ENCODE measurements at places on chromosomes 7 and 10. TPM values are rescaled to one million over a fixed set of nuclear protein-coding genes. Genes with fewer than 3 reads are reported as not detected.

Gene TMEM196
- not detected for total RNA-seq

- no peak for DNase-seq
Observed at GRCh38 chr7:96837593-96837992, 127.9 kb upstream of the SEM1 start.

DNA sequence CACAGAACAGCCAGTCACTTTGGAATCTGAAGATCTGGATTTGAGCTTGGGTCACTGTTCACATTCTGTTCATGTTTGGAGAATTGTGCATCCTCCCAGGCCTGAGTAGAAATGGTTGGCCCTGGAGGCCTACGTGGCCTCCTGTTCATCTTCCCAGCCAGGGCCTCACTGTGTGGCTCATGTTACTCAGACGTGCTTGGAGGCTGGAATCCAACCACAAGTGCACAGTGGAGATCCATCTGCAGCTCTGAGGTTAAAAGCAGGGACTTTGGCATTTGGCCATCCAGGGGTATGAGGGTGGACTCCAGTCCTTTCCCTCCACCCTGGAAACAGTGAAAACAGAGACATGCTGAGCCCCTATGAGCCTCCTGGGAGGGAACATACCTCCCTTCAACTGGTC lies 709.0 kb upstream of the IGFBP3 start:
- DNase-seq = no peak

Gene GAD2
- total RNA-seq = not detected

DNA sequence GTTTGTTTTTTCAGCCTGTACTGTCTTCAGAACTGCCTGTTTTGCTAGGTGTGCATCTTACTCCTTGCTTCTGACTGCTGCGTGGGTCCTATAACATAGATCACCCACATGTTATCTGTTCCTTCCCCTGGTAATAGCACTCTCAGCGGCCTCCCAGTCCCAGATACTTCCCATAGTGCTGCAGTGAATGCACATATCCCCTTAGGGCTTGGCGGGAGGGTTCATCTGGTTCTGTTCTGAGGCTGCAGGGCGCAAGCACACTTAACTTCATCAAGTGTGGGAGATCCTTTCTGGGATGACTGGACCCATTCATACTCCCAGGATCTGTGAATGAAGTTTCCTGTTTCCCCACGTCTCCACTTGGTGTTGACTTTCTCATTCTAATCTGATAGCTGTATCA lies 90.7 kb downstream of the CELF2 start:
- no peak for DNase-seq

DNA sequence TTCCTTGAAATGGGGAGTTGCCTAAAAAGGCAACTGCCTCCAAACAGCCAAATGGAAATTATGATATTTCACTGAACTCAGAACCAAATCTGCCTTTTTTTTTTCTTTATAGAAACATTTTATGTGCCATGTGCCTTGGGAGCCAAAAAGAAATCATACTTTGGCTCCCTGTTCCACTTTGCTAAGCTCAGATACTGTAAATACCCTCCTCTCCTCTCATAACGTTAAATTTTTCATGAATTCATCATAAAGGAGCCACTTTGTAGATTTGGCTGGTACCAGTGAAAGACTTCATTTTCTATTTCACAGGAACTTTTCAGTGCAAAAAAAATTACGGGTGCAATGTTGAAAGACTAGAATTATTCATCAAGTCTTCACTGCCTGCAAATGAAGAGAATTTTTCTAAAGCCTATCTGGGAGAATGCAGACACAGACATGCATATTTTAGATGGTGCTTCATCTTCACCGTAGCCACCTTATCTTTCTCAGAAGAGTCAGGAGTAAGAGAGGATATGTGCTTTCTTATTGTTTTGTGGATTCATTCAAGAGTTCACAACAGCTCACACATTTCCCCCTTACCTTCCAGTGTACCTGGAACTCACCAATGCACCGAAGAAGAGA lies 742.3 kb upstream of the GALNT17 start:
- DNase-seq = no peak

GRCh38 chr7:151825721-151826120 lies 51.2 kb downstream of the PRKAG2 start:
- no peak for DNase-seq

DNA sequence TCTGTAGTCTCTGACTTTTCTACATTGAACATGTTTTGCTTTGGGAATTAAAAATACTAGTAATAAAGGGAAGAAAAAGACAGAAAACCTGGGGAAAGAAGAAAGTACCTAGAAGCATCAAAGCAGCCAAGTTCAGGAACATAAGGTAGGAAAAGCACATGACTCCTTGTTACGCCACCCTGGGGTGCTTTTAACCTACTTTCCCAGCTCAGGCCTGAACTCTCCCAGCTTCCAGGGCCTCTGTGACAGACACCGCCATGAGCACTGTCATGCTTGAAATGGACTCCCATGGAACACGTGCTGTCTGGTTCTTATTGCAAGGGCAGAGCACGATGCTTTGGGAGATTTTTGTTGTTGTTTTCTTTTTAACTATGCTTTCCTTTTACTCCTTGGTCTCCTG lies 11.4 kb downstream of the ACTR1A start:
- no peak for DNase-seq

Gene HOXA11
- total RNA-seq = not detected

- DNase-seq = no peak
Observed at GRCh38 chr7:3430588-3430987, 129.5 kb downstream of the SDK1 start.

DNA sequence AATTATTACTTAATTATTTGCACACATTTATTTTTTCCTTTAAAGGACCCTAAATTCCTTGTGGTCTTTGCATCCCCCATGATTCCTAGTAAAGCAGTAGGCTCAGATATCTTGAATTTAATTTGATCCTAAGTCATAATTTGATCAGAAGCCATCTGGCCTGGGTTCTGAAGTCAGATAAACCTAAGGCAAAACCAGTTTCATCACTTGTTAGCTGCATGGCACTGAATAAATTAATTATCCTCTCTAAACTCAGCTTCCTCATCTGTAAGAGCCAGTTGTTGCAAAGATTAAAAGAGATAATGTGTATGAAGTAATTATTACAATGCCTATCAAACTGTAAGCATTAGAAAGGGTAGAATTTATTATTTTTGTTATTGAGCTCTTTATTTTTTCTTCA lies 293.1 kb downstream of the GRM8 start:
- no peak for DNase-seq

Gene TUBAL3
- not detected for total RNA-seq

DNA sequence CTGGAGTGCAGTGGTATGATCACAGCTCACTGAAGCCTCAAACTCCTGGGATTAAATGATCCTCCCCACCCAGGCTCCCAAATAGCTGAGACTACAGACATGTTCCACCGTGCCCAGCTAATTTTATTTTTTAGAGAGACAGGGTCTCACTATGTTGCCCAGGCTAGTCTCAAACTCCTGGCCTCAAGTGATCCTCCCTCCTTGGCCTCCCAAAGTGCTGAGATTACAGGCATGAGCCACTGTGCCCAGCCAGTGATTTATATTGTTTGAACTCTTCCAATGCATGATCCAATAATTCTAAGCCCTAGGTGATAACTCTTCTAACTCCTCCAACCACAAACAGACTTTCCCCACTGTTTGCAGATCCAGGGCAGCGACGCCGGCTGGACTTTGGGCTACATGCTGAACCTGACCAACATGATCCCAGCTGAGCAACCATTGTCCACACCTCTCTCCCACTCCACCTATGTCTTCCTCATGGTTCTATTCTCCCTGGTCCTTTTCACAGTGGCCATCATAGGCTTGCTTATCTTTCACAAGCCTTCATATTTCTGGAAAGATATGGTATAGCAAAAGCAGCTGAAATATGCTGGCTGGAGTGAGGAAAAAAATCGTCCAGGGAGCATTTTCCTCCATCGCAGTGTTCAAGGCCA lies 41.8 kb upstream of the CC2D2B start:
- DNase-seq = no peak

Gene ENKUR
- total RNA-seq = not detected

- peak; percentile 21 for DNase-seq
Observed at GRCh38 chr10:125164421-125164820, 4.1 kb upstream of the CTBP2 start.

Gene FZD1
- total RNA-seq = 39.1 TPM

DNA sequence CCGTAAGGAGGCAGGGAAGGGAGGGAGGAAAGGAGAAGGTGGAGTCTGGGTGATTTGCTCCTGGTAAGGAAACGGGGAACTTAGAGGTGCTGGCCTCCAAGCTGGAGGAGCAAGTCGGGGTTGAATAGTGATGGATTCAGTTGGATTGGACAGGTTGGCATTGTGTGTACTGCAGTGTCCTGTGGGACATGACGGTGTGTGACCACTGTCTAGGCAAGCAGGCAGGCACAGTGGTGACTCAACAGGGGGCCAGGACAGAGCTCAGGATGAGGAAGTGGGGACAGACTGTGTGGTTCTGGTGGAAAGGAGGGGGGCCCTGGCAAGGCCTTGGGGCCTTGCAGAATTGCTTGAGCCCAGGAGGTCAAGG lies 48.8 kb downstream of the COL26A1 start:
- DNase-seq = no peak

Gene FAM25C
- not detected for total RNA-seq

Gene SLC39A12
- total RNA-seq = not detected

DNA sequence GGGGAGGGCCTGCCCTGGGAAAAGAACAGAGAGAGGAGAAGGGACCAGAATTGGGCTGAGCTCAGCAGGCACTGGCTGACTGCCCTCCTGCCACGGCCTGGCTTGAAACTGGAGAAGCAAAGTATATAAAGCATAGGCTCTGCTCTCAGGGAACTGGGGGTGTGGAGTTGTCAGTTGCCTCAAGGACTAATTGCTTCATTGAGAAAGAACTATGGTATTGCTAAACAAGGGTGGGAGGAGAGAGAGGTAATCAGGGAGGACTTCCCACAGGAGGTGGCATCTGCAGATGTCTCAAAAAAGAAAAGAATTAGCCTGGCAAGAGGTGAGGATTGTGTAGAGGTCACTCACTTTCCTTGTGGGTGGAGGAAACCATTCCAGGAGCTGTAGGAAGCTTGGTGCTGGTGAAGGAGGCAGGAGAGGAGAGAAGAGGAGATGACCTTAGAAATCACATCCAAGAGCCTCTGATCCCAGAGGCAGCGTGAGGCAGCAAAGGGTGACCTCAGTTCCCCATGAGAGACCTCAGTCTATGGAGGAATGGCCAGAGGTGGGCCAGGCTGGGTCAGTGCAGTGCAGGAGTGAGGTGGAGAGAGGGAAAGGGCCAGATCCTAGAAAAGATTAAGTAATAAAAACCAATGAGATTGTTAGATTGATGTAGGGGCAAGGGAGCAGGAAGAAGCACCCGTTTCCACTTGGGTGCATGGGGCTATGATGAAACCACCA lies 2.4 kb downstream of the PILRB start:
- DNase-seq = no peak

- DNase-seq = no peak
Observed at GRCh38 chr7:142001163-142001874, 5.6 kb downstream of the MGAM start.

DNA sequence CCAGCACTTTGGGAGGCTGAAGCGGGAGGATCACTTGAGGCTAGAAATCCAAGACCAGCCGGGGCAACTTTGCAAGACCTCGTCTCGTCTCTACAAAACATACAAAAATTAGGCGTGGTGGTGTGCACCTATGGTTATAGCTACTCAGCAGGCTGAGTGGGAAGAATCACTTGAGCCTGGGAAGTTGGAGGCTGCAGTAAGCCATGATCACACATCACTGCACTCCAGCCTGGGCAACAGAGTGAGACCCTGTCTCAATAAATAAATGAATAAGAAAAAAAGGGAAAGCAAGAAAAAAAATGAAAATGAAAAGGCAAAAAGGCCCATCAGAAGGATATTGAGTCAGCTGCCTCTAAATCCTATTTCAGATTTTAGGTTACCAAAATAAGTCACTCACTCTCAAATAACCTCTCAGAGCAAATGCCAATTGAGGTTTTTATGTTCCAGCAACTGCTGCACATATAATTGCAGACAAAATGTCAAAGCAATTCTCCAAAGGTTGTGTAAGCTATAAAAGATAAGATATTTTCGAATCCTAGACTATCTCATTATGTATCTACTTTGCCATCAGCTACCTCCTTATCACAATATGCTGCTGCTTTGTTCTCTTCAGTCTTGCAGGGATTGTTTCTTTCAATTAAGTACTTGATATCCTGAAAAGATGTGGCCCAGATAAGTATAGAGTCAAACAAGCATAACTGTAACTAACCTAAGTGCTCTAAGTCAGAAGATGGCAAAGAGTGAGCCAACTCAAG lies 4.7 kb downstream of the BAZ1B start:
- DNase-seq = no peak

DNA sequence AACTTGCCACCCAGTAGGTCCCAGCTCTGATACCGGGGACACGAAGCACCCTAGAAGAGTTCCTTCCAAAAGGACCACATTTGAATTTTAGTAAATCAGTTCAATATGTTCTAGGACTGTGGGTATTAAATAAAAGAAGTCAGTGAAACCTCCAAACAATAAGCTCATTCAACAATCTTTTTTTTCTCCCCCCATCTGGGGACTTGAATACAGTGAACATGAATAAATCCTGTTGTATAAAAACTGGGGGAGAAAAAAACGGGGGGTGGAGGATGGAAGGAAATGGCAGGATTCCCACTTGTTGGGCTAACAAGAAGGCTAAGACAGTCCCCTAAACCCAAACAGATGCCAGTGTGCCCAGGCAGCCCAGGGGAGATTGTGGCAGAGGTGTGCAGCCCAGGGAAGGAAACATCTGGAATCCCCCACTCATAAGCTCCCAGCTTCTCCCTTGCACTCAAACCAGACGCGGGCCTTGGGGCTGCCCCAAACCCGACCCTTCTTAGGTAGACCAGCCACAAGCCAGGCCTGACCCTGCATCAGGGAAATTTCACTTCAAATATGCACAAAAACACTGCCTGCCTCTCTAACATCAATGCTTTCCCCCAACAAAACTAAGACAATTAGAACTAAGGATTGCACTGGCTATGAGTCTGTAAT lies 8.8 kb downstream of the AFAP1L2 start:
- DNase-seq = peak; percentile 22

Gene DDX50
- total RNA-seq = 40.7 TPM

Gene MTPN
- 43.5 TPM for total RNA-seq

- DNase-seq = no peak
Observed at GRCh38 chr7:142787034-142787768, 16.4 kb downstream of the PRSS2 start.

DNA sequence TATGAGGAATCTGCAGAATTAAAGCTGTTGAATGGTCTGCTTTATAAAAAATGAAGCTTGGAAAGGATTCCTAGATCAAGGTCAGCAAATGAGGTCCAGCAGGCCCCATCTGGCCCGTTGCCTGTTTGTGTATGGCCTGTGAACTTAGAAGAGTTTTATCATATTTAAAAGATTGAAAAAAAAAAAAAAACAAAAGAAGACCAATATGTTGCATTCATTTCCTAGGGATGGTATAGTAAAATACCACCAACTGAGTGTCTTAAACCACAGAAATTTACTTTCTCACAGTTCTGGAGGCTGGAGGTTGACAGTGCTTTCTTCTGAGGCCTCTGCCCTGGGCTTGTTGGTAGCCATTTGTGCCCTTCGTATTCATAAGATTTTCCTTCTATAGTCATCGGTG lies 109.2 kb downstream of the PPP1R3A start:
- no peak for DNase-seq

Gene SLC16A12
- total RNA-seq = not detected

Gene CHST15
- 20.4 TPM for total RNA-seq

- DNase-seq = no peak
Observed at GRCh38 chr10:8305876-8306652, 251.6 kb downstream of the GATA3 start.

- DNase-seq = no peak
Observed at GRCh38 chr10:75825235-75825634, 393.8 kb downstream of the LRMDA start.

Gene TRIM50
- total RNA-seq = not detected

Gene FAM221A
- total RNA-seq = 10.1 TPM
